ENCODE measurements at places on chromosomes 5 and 9.

- DNase-seq = no peak
Measured at GRCh38 chr5:44246986-44247385, 142.2 kb downstream of the FGF10 start.

- peak; percentile 34 for DNase-seq
Measured at GRCh38 chr9:114696814-114697544, 15.0 kb upstream of the TEX48 start.

GRCh38 chr5:174843263-174844250 lies 119.2 kb downstream of the MSX2 start:
- no peak for DNase-seq

- no peak for DNase-seq
Measured at GRCh38 chr5:121285801-121286521, 565.7 kb upstream of the FTMT start.

GRCh38 chr9:125468646-125469045 lies 207.0 kb downstream of the GAPVD1 start:
- DNase-seq = no peak

- DNase-seq = peak; percentile 65
Measured at GRCh38 chr5:148912714-148913398, 86.4 kb downstream of the ADRB2 start.

GRCh38 chr5:173178369-173178910 lies 34.1 kb downstream of the BNIP1 start:
- no peak for DNase-seq

DNA sequence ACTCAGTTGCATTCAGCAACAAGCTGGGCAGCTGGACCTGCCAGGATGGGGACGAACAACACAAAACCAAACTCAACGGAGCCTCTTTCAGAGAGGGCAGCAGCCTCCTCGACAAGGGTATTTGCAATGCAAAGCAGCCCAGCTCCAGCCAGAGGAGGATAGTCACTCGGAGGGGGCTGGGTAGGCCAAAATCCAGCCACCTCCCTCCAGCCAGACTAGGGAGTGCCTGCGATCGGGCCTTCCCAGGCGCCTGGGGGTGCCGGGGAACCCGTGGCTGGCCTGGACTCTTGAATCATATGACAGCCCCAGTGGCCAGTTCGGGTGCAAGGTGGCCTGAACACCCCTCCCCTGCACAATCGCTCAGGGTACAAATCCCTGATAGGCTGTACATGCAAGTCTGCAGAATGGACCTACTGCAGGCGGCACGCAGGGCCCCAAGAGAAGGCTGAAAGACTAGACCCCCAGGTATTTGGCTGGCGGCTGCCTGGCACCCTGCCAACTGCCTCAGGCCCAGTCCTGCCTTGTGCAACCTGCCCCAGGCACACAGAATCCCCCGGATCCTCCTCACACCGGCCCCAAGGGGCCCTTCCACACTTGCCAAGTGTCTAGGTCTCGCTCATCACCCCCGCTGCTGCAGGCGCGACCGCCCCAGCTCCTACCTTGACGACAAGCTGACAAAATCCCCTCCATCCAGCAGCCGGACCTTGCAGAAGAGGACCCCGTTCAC lies 1.3 kb downstream of the EEIG1 start:
- peak; percentile 33 for DNase-seq

DNA sequence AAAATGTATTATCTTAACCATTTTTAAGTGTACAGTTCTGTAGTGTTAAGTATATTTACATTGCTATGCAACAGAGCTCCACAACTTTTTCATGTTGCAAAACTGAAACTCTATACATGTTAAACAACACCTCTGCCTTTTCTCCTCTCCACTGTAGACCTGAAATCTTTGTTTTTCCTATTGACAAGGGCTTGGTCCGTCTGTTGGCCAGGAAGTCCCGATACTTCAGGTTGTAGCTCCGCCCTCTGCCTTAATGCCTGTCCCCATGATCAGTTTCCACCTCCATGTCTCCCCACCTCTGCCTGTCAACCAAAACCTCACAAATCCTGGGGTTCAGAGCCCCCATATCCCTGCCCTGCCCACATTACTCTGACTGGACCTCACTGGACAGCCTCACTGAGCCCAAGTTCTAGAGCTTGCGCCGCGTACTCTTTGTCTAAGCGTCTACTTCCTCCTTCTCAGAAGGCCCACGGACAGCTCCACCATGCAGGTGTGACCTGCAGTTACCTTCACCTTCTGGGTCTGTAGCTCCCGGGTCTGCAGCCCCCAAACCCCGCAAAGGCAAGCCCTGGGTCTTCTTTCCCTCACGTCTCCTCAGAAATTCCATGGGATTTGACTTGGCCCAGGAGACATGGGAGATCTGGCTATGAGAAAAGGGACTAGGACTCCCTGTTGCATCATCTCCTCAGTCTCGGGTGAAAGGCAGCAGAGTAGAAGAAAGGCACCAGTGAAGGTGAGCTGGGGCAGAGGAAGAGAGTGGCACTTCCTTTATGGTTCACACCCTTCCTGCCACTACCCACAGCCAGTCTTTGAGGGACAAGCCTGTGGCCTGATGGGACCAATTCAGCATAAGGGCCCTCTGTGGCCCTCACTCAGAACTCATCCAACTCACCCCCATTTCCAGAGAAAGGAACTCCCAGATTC lies 8.0 kb downstream of the GLIPR2 start:
- no peak for DNase-seq

DNA sequence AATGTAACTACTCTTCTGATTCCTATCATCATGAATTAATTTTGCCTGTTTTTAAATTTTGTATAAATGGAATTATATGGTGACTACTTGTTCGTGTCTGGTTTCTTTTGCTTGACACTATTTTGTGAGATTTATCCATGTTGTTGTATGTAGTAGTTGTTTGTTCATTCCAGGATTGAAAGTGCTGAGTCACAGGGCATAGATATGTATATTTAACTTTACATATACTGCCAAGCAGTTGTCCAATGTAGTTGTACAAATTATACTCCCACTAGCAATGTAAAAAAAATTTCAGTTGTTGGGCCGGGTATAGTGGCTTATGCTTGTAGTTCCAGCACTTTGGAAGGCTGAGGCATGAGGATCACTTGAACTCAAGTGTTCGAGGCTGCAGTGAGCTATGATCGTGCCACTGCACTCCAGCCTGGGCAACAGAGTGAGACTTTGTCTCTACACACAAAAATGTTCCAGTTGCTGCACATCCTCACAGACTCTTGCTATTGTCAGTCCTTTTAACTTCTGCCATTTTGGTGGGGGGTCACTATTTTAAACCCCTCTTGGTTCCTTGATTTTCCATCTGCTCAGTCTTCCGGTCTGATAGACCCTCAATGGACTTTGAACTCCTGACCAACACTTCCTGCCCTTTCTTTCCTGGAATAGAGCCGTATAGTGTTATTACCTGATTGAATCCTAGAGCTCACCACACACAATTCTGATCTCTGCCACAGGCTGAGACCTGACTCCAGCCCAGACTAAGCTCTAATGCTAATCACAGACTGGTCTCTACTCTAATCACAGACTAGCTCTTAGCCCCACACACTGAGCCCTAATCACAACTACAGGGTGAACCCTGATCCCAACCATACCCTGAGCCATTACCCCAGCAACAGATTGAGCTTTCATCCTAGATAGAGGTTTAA lies 69.3 kb upstream of the MELK start:
- DNase-seq = no peak

- peak; percentile 2 for DNase-seq
Measured at GRCh38 chr5:75885849-75886596, 168.8 kb upstream of the POC5 start.

GRCh38 chr9:34242830-34243229 lies 64.0 kb downstream of the UBAP1 start:
- no peak for DNase-seq

- DNase-seq = peak; percentile 96
Measured at GRCh38 chr5:39518516-39518915, 93.7 kb upstream of the DAB2 start.

DNA sequence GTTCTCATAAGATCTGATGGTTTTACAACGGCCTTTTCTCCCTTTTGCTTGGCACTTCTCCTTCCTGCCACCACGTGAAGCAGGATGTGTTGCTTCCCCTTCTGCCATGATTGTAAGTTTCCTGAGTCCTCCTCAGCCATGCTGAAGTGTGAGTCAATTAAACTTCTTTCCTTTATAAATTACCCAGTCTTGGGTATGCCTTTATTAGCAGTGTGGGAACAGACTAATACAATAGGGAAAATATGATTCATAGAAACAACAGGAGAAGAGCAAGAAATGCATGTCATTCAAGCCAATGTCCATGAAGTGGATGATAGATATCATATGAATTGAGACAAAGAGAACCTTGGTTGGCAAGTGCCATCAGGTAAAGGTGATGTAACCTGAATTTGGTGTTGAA lies 128.3 kb upstream of the HAPLN1 start:
- no peak for DNase-seq

DNA sequence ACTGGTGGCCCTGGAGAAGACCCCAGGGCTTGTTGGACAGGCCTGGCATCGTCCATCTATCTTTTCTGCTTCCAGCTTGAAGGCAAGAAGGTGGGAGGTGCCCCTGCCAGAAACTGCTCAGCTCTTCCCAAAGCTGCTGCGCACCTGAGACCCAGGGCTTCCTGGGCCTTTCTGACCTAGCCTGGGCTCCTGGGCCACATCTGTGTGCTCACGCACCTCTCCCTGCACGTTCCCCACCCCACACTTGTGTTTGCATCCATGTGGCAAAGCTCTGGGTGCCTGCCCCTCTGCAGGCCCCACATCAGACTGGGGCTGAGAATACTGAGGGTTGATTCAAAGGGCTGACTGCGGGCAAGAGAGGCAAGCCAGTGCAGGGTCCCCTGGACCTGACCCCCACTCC lies 63.4 kb downstream of the PFDN1 start:
- no peak for DNase-seq

GRCh38 chr5:4717446-4717845 lies 422.7 kb upstream of the ADAMTS16 start:
- DNase-seq = no peak
